Smooth muscle cell of the umbilical artery (primary cell): ENCODE measurements at places on chromosomes 3 and 15. TPM values are rescaled to one million over a fixed set of nuclear protein-coding genes. Genes with fewer than 3 reads are reported as not detected.

Gene ARGFX
- total RNA-seq: not detected in 2 replicates

Gene PARP14
- total RNA-seq: 47.2 and 54.5 TPM in 2 replicates

Gene ADGRG7
- total RNA-seq: 0.30 TPM in 1 of 2 replicates, not detected in the other

Gene MOBP
- not detected in 2 replicates for total RNA-seq

Gene EPHA3
- total RNA-seq: 4.2 and 17.0 TPM in 2 replicates

Gene ITPKA
- total RNA-seq: 0.59 and 1.8 TPM in 2 replicates
